ENCODE measurements at places on chromosomes 11 and 22.

GRCh38 chr11:26578998-26579661 is 7.1 kb upstream of the MUC15 start:
- no peak for DNase-seq

- DNase-seq, result no peak
These were observed 5.2 kb upstream of the OLFML1 start for GRCh38 chr11:7480113-7480512.

DNA sequence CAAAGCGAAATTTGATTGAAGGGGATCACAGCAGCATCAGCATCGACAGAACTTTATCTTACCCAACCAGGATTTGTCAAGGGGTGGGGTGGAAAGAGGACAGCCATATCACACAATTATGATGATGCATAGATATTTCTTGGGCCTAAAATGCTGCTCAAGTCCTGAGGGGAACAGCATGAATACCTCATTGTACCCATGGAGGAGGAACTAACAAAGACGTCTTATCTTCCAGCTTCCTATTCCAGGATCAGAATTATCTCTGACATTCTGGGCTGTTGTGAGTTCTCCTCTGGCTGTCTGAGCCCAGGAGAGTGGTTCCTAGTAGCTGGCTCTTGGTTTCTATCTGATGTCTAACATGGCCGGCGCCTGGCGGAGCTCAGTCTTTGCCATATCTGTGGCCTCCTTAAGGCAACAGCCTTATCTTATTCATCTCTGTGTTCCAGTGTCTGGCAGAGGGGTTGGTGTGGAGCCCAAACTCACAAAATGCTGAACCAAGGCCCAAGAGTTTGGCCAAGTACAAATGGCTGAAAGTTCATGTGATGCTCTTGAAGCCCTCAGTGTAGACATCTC is 68.2 kb upstream of the TIMP3 start:
- DNase-seq, result no peak

- DNase-seq, result no peak
These were observed 1.7 kb downstream of the TIMP3 start for GRCh38 chr22:32803020-32803737.

DNA sequence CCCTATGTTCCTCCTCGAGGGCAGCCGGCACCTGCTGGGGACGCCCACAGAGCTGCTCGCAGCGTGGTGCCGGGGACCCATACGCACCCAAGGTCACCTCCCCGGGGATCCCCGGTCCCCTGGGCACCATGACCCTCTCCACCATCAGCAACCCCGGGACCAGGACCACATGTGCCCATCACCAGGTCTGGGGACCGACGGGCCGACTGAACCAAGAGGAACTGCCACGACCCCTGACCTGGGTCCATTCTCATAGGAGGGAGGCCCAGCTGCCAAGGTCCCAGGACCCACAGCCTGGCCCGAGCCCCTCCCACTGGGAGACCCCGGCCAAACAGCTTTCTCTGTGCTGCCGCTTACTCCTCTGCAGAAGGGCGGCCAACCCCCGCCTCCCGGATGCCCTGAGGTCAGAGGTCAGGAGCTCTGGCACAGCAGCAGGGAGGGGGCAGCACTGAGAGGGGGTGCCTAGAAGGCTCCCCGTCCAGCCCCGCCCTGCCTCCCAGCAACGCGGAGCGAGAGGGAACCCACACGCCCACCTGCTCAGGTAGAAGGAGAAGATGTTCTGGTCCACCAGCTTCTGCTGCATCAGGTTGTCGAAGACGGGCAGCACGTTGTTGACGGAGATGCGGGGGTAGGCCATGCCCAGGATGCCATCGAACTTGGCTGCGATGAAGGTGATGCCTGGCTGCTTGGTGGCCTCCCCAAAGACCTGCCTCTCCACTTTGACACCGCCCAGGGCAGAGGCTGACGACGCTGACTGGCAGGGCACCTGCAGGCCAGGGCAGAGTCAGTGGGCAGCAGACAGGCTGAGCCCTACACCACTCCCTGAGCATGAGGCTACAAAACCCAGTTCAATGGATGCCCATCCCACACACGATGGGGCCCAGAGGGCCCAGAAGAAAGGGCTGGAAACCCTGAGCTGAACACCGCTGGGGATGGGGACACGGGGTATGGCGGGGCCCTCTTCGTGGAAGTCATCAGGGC is 6.6 kb downstream of the CTSD start:
- DNase-seq, result no peak

GRCh38 chr11:73381589-73381988 is 5.4 kb downstream of the RELT start:
- DNase-seq, result no peak

DNA sequence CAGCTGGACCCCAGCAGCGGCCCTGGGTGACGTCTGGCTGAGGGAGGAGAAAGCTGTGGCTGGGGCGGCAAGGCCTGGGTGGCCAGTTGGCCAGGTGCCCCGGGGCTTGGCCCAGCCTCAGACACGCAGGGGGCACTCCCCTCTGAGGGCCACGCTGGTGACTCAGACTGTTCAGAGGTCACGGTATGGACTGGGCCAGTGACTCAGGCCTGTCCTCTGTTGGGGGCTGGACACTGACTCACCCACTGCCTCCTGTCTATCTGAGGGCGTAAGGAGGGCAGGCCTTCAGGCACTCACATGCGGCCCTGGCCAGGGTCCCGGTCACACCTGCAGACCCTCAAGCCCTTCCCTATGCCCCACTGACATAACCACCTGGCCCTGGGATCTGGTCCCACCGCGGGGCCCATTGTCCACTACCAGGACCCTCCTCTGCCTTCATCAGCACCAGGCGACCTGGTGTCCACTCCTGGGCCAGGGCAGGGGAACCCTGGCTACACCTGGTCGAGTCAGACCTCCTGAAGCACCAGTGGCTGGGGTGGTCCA is 3.7 kb upstream of the MUC5AC start:
- DNase-seq, result no peak

DNA sequence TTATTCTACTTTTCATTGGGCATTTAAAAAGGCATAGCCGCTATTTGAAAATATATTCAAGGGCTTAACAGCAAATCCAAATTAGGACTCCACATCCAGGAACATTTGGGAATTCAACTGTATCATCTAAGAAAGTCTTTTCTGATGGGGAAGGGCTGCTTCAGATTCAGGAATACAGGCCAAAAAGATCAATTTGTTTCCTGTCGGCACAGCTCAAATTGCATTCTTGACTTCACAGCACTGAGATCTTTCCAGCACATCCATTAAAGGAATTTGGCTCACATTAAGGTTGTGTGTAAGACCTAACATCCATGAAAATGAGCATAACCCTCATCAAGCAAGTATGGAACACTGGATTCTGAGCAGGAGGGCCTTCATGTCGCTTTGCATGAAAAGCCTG is 1169.5 kb upstream of the CCDC90B start:
- no peak for DNase-seq

DNA sequence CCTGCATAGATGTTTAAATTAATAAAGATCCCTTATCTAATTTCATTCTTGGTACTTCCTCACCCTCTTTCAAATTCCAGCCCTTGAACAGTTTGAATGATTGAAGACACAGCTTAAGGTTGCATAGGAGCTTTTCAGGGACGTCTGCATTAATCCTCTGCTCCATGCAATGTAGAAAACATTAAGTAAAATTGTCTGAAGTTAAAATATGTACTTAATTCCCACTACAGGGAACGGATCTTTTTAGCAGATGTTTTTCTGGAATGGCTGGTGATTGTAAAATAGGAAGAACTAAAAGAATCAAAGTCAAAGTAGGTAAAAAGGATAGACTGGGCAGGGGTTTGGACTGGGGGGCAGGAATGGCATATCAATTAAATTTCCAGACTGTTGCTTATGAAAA is 58.9 kb downstream of the ABTB2 start:
- no peak for DNase-seq

DNA sequence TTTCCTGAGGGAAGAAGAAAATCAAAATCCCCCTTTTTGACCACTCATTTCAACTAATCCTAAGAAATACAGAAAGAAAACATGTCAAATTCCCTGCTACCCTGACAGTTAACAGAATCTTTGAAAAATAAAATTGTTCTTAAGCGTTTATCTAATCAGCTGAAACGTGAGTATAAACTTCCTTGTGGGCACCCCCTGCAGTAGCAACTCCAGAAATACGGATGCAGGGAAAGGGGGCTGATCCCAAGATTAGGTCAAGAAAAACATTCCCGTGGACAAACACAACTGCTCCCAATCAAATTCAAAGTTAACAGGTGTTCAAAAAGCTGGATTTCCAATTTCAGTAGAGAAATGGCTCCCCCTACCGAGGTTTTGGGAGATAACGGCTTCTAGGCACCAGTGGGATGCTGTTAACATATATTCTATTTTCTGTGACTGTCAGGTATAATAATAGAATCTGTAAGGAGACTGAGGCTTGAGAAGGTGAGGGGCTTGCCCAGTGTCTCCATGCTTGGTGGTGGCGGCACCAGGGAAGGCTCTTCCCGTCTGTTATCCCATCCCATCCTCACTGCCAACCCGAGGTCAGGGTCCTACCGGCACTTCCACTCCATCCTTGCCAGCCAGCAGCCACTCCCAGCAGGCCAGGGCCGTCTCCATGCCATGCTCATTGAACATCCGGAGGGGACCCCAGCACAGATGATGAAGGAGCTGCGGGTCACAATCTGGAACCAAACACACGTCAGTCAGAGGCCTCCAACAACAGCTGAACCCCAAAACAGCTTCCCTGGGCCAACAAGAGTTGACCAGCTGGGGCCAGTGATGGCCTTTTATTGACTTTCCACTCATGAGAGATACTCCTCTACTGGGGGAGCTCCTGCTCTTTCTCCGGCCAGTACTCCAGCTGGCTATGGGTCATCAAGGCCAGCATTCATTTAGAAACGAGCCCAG is 32.0 kb upstream of the SERPIND1 start:
- DNase-seq, result peak; percentile 5

GRCh38 chr11:61028135-61028729 is 56.8 kb downstream of the CD6 start:
- peak; percentile 56 for DNase-seq

DNA sequence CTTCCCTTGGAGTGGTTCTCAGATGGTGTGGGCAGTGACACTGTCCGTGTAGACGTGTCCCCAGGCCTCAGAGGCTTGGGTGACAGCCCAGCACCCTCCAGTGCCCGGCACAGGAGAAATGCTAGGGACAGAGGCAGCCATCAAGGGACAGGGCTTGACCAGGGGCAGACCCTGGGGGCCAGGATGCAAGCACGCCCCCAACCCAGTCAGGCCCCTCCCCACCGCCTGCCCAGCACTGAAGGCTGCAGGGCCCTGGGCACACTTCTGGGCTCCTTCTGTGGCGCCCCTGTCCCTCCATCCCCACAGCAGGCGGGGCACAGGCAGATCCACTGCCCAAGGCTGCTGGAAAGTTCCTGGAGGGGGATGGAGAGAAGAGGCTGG is 11.1 kb downstream of the IGF2 start:
- DNase-seq, result no peak

DNA sequence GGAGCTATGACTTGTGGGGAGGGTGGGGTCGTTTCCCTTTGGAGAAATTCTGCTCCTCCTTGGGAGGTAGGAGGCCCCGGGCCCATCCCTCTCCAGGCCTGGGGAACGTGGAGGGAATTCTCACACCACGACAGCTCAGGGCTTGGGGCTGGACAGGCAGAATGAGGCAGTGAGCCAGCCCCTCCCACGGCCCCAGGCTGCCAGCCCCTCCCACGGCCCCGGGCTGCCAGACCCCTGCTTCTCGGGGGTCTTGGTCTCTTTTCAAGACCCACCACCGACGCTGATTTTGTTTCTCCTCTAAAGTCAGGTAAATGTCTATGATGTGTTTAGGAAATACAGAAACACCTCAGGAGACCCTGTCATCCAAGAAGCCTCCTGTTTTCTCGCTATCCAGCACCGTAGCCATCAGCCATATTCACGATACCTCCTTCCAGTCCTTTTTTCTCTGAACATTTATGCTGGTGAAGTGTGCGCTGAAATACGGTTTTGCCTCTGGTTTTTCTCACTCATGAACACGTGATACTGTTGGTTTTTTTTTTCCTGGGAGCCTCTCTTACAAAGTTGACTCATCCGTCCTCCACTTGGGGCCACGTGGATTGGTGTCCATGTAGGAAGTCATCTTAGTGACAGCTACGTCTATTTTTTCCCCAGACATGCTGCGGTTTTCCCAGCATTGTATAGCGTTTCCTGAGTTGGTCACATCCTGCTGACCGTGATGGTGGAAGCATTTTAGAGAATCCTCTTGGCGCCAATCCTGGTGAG is 1219.6 kb downstream of the BRD1 start:
- DNase-seq, result no peak

GRCh38 chr11:132792341-132793140 is 739.8 kb downstream of the OPCML start:
- DNase-seq, result no peak

GRCh38 chr11:93532281-93532789 is 10.9 kb downstream of the SMCO4 start:
- no peak for DNase-seq

- no peak for DNase-seq
These were observed 211.6 kb upstream of the SESN3 start for GRCh38 chr11:95442531-95443050.

- no peak for DNase-seq
These were observed 34.9 kb downstream of the RPL27A start for GRCh38 chr11:8717544-8717875.

DNA sequence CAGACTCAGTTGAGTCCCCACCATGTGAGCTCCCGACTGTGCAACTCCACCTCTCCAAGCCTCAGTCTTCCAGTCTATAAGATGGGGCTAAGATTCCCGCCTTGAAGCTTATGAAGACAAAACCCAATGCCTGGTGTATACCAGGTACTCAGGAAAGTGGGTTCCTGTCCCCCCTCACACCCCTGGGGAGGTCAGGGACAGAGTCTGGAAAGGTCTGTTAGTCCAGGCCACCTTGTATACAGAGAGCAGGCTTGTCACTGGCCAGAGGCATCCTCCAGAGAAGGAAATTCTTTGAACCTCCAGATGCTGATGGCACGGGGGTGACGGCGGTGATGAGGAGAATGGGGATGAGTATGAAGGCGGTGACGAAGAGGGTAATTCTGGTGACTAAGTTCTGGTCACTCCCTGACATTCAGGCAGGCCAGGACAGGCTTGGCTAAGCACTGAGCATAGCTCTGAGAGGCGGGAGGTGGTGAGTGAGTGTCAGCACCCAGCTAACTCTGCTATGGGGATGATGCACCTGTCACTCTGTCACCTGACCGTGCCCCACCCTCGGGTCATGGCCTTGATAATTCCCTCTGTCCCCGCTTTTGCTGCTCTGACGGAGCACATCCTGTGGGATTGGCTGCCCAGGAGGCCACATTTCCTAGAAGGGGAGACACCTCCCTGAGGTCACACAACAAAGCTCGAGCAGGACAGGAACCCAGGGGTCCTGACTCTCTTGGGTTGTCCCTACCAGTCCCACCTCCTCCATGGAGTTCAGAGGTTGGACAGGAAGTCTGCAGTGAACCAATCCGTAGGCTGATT is 30.9 kb upstream of the CSNK1E start:
- DNase-seq, result no peak

DNA sequence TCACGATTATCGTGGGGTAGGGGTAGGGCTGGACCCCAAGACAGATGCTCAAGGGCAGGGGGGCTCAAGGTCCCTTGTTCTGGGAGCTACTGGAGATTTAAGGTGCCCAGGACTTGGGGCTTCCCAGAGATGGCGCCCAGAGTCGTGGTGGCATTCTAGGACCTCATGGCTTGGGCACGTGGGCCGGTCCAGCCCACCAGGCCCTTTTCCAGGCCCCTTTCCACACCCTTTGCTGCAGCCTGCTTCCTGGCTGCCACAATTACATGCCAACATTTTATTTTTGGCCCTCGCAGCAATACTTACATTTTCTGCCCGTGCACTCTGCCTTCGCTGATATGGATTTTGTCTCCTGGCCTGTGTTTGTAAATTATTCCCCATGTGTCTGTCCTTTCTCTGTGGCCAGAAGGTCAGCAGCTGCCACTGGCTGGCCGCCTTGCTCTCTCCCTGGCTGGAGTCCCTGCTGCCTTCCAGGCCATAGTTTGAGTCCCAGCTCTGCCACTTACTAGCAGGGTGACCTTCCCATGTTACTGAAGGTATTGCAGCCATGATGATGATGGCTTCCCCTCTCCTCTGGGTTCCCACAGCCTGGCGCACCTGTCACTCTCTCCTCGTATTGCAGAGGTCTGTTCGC is 11.2 kb downstream of the MB start:
- no peak for DNase-seq
